ENCODE measurements at places on chromosomes 6 and 20. TPM values are rescaled to one million over a fixed set of nuclear protein-coding genes. Genes with fewer than 3 reads are reported as not detected.

The DNAAF9 gene
- total RNA-seq: 11.8 TPM

The RBPJL gene
- total RNA-seq: not detected

The MYCT1 gene
- total RNA-seq: under 0.01 TPM

The RTF2 gene
- 86.3 TPM for total RNA-seq

The CD40 gene
- 2.3 TPM for total RNA-seq

The BMP7 gene
- not detected for total RNA-seq

The TTBK1 gene
- under 0.01 TPM for total RNA-seq

The SLC22A7 gene
- total RNA-seq: not detected

The GSTA2 gene
- total RNA-seq: not detected

The NHLRC1 gene
- 3.1 TPM for total RNA-seq

The SLC26A8 gene
- total RNA-seq: not detected

The CHRNA4 gene
- not detected for total RNA-seq

The RAB44 gene
- total RNA-seq: under 0.01 TPM

The MOXD1 gene
- total RNA-seq: 89.8 TPM

The CFAP206 gene
- total RNA-seq: 0.26 TPM

The ESR1 gene
- 0.50 TPM for total RNA-seq

The RSPO4 gene
- not detected for total RNA-seq

The STX11 gene
- 0.26 TPM for total RNA-seq

The OR2H2 gene
- not detected for total RNA-seq

The DLL1 gene
- total RNA-seq: 5.6 TPM

The BAG2 gene
- total RNA-seq: 22.1 TPM

The PSORS1C1 gene
- total RNA-seq: 0.66 TPM

The BFSP1 gene
- total RNA-seq: 2.3 TPM

The MACROD2 gene
- 1.0 TPM for total RNA-seq

The SAMD3 gene
- 2.8 TPM for total RNA-seq

The LPA gene
- total RNA-seq: not detected

The HLA-DRA gene
- total RNA-seq: 0.17 TPM

The C6orf141 gene
- 0.77 TPM for total RNA-seq

The MCCD1 gene
- total RNA-seq: not detected

The ZHX3 gene
- 27.7 TPM for total RNA-seq

The SYTL3 gene
- 4.6 TPM for total RNA-seq

The MAP1LC3A gene
- 21.8 TPM for total RNA-seq
